ENCODE measurements at places on chromosomes 7 and 10.

GRCh38 chr10:86362586-86363183 lies 3.9 kb downstream of the GRID1 start:
- no peak for DNase-seq

DNA sequence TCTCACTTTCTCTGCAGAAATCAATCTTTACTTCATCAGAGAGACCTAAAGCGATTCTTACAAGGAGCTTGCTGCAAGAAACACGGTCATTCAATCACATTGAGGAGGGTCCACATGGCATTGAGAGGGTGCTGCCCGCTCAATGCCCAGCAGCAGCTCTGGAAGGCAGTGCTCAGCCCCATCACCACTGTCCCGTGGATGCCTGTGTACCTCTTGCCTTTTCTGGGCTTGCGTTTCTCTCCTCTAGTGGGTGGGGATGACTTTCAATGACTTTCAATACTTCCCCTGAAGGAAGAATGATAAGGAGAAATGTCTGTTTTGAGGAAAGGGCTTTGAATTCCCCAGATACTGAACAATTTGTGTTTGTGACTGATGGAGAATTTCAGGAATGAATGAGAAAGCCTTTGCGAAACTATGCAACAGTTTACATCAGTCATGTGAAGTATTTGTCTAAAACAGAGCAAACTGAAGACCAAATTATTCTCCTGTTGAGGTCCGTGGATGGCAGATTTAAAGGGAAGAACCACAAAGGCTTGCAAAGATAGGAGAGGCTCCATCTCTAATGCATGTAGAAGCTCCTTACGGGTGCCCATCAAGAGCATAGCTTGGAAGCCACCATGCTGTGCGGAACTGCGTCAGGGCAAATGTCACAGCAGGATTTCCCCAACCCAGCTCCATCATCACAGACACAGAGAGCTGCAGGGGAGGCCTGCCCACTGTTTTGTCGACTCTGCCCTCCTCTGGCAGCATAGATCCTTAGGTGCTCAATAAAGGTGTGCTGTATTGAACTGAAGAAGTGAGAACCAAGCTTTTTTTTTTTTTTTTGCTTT lies 6.6 kb upstream of the ZNF22 start:
- no peak for DNase-seq

GRCh38 chr10:119817991-119818888 lies 54.4 kb downstream of the MCMBP start:
- no peak for DNase-seq

GRCh38 chr10:62691336-62691735 lies 113.2 kb upstream of the ADO start:
- DNase-seq = no peak

GRCh38 chr7:142807855-142808460 lies 37.2 kb downstream of the PRSS2 start:
- no peak for DNase-seq

GRCh38 chr7:128267595-128267924 lies 26.5 kb downstream of the LEP start:
- no peak for DNase-seq

DNA sequence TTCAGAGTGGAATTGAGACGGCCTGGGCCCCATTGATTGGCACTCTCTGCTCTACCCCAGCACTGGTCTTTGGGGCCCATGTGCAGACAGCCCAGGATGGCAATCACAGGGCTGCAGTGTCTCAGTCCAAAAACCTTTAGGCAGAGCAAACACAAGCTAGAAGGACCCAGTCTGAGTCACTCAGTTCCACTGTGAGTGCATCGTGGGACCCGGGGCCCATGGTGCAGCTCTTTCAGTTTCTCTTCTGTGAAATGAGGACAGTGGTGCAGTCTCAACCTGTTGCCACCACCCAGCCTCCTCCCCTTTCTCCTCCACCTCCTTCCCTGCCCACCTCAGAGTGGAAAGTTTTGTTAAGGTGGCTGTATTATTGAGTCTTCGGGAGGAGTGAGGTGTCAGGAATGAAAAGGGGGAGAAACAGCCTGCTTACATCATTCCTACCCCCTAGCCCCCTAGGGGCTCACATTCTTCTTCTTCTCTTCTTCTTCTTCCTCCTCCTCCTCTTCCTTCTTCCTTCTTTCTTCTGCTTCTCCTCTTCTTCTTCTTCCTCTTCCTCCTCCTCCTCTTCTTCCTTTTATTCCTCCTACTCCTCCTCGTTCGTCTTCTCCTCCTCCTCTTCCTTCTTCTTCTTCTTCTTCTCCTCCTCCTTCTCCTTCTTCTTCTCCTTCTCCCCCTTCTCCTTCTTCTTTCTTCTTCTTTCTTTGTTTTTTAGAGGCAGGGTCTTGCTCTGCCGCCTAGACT lies 19.5 kb upstream of the CARD11 start:
- DNase-seq = peak; percentile 60

DNA sequence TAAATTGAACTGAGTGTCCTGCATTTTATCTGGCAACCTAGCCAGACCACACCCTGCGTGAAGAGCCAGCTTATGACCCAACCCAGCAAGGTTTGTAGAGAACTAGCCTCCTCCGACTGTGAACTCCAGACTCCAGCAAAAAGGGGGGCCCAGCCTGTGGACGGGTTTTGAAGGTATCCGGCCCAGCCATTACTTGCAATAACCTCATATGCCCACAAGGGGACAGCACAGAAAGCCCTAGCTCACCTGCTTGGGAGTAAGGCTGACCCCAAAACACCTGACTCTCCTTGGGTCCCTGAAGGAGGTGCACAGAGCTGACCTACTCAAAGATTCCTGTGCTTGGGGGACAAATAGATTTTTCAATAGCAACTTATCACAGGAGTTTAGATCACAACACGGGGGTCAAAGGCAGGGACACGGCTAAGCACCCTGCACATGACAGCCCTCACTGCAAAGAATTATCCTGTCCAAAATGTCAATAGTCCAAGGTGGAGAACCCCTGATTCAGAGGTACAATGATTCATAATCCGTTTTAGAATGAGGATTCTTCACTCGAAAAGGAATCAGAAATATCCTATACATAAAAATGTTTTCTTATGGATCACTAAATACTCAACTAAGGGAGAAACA lies 4.6 kb downstream of the TRPV6 start:
- no peak for DNase-seq

DNA sequence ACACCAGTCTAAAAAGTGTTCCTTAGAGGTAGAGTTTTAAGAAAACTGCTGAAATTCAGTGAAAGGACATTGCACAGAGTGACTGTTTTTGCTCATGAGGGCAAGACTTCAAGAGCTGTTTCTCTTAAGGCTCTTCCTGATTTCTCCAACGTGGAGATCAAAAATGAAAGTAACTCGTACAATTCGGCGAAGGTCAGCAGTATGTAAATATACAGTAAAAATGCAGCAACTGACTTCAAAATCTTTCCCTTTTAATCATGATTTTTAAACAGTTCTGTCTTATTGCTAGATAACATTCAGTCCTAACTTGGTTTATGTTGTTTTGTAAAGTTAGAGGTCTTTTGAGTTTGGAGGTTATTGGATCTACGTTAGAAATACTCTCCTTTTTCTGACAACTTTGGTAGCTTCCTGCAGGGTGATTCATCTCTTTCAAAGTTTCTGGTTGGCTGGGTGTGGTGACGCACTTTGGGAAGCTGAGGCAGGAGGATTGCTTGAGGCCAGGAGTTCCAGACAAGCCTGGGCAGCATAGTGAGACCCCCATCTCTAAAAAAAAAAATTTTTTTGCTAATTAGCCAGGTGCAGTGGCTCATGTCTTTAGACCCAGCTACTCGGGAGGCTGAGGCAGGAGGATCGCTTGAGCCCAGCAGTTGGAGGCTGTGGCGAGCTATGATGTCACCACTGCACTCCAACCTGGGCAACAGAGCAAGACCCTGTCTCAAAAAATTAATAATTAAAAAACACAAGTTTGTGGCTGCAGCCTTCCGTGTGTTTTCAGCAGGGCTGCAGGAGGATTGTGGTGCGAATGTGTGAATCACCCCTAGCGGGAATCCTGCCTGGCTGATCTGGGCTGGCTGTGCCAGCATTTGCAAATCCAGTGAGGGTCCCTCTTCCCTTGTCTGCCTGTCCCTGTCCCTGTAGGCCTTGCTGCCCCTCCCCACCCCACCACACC lies 29.2 kb upstream of the AP5Z1 start:
- DNase-seq = no peak

DNA sequence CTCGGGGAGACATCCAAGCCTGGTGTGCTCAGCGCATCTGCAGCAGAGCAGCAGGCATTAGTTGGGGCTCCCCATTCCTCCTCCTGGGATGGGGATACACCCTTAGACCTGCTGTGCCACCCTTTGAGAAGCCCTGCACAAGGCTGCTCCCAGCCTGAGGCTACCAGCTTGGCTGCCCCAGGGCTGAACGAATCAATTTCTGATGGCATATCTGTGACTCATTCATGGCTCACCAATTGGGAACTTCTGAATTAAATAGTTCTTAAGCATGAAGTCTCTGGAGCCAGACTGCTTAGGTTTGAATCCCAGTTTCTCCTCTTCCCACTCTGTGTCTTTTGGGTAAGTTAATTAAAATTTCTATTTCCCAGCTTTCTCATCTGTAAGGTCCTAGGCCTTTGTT lies 16.3 kb upstream of the GLI3 start:
- no peak for DNase-seq

DNA sequence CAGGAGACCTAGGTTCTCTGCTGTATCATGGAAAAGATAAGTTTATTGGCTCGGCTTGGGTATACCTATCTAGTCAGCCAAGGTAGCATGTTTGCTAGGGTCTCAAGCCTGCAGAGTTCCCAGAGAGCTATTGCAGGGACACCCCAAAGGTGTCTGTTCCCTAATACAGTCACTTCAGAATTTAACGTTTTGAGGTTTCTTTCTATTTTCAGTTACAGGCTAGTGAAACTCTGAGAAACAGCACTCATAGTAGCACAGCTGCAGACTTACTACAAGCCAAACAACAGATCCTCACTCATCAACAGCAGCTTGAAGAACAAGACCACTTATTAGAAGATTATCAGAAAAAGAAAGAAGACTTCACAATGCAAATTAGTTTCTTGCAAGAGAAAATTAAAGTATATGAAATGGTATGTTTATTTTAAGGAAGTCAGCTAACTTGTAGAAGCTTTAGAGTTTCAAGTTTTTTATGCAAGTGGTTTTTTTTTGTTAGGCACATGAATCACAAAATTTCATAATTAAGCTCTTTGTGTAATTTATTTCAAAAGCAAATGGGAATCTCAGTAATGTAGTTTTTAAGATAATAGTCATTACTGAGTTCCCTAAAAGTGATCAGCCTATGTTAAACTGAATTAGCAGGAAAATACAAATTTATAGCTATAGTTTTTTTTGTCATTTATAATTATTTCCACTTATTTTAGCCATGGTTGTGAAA lies 54.9 kb downstream of the AKAP9 start:
- DNase-seq = no peak

DNA sequence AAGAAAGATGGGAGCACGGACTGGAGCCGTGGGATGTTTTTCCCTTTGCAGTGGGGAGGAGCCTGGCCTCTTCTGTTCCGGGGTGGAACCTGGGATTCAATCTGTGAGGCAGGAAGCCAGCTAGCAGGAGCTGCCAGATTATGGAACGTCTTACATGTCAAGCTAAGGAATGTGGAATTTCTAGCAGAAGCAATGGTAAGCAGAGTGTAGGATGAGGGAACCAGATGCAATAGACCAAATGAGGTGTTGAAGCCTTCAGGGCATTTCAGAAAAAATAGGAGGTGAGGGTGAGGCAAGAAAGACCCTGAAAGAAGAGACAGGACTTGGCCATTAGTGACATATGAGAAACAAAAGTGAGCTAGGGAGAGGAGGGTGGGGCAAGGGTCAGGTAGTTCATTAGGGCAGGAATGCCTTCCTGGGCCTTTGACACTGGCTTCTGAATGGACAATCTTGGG lies 105.5 kb downstream of the CHN2 start:
- no peak for DNase-seq

DNA sequence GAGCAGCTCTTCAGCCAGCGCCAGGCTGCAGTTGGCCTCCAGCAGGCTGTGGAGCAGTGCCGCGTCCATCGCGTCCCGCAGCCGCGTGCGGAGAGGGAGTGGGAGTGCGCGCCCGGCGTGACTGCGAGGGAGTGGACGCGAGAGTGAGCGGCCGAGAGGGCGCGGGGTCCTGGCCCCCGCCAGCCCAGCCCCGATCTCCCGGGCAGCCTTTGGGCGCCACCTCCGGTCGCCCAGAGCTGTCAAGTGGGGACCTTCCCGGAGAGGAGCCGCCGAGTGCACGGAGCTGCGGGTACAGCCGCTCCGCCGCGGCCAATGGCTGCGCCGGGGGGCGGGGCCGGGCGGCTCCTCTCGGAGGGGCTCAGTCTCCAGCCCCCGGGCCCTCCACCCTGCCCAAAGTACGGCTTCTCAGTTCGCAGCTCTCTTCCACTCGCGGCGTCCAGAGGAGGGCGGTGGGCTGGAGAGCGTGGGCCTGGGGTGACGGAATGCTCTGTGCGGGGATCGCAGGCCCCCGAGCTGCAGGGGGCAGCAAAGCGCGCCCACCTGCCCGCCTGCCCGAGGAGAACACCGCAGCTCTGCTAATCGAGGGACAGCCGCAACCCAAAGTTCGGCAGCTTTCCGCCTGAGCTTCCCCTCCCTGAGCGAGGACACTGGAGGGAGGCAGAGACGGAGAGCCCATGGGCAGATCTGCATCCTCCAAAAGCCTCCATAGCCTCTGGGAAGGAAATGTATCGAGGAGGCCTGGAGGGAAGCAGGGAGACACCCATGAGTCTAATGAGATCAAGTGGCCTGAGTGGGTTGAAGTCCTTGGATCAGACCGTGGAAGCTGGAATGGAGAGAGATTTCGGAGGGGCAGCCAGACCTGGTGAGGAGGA lies at the start of gene CRHR2:
Gene CRHR2, minus strand, starts transcription at position 245 of the 872 bp plus-strand sequence. Its CDS starts 176 bp downstream, at position 69.
- DNase-seq = peak; percentile 10

GRCh38 chr7:155348806-155349205 lies 51.1 kb downstream of the INSIG1 start:
- DNase-seq = no peak

GRCh38 chr7:102152672-102153598 lies 133.7 kb upstream of the SH2B2 start:
- DNase-seq = no peak

GRCh38 chr7:99825452-99825851 lies 2.4 kb upstream of the CYP3A43 start:
- no peak for DNase-seq

- DNase-seq = no peak
Measured at GRCh38 chr7:148356303-148356702, 234.3 kb upstream of the C7orf33 start.

GRCh38 chr7:14748461-14748860 lies 154.1 kb downstream of the DGKB start:
- no peak for DNase-seq

GRCh38 chr10:116679351-116679750 lies 58.6 kb downstream of the PNLIPRP2 start:
- no peak for DNase-seq

- DNase-seq = no peak
Measured at GRCh38 chr7:66466081-66466600, 162.5 kb upstream of the KCTD7 start.

- no peak for DNase-seq
Measured at GRCh38 chr7:80879849-80880248, 39.0 kb downstream of the SEMA3C start.

DNA sequence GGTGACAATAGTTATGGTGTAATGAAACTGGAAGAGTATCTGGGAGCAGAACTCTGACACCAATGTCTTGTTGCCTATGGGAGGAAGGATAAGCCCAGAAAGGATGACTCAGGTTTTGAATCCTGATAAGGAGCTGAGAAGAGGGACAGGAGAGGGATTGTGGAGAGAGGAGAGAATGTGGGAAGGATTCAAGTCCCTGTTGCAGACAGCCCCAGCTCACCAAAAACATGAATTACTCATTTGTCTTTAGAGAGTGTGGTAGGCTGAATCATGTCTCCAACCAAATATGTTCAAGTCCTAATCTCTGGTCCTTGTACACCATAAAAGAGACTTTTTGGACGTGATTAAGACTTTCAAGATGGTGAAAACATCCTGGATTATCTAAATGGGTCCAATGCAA lies 206.9 kb upstream of the PHYHIPL start:
- DNase-seq = no peak

- DNase-seq = no peak
Measured at GRCh38 chr10:100766693-100767421, 21.5 kb downstream of the PAX2 start.

All from stimulated activated CD4-positive, alpha-beta T cell treated with anti-CD3 and anti-CD28 coated beads, TNF-alpha, amount 100 ng/mL, for 1 hour (primary cell).